ENCODE measurements at places on chromosomes 5 and 9. TPM values are rescaled to one million over a fixed set of nuclear protein-coding genes. Genes with fewer than 3 reads are reported as not detected.

DNA sequence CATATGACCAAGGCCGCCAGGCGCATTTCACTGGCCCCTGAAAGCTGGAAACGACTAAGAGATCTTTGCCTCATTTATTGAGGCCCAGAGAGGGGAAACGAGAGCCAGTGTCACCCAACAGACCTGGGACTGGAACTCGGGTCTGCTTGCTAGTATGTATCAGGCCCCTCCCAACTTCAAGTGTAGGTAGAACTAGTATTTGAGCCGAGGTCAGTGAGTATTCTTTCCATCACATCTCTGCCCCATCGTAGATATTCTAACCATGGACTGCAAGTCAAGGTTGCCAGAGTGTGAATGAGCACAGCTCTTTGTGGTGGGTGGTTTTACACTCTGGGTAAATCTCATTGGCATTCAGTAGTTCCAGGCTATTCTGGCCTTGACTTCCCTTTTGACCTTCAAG, 42.2 kb downstream of the GPR107 start:
- DNase-seq: no peak

GRCh38 chr9:5389109-5389732, 48.5 kb downstream of the PLGRKT start:
- DNase-seq: peak; percentile 6

The TSSK1B gene
- not detected for total RNA-seq

DNA sequence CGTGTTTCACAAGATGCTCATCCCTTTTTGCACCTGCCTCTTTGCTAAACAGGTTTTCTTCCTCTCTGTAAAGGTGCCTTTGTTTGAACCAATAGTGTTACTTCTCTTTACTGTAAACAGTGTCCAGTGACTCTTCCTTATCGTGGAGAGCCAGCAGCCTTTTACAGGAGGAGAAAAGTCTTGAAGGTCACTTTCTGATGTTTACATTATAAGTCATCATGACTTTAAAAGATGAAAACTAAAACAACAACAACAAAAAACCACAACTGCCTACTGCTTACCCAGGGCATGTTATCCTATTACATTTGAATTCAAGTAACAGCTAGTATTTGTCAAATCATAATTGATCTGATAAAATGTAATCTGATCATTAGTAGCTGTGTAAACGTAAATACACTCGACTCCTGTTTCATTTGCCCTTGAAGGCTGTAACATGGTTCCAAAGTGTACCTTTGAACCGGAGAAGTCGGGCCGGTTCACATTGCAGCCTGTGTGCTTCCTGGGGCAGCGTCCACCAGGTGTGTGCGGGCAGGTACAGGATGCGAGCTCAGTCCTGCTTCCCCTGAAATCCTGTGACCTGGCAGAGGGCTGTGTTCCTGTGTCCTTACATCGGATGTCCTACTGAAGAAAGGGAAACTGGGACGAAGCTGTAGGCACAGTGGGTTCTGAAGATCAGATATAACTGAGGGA, 118.1 kb downstream of the C9orf152 start:
- DNase-seq: no peak

- DNase-seq: no peak
Observed at GRCh38 chr9:78144663-78145377, 91.1 kb upstream of the CEP78 start.

DNA sequence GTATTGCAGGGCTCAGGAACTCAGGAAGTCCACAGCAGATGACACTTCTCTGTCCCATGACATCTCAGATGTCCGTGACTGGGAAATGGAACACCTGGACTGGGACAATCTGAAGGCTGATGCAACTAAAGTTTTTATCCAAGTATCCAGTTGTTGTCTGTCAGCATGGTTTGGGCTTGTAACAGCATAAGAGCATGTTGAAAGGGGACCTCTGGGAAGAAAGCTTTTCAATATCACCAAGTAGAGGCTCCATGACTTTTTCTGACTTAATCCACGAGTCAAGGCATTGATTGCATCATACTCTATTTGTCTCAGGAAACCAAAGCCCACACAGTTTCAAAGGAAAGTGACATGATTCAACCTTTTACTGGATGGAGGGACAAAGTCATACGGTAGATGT, 807.7 kb downstream of the MTRR start:
- no peak for DNase-seq

- DNase-seq: no peak
Observed at GRCh38 chr5:158970569-158971014, 129.1 kb downstream of the EBF1 start.

GRCh38 chr5:35087991-35088390, 40.2 kb upstream of the AGXT2 start:
- DNase-seq: no peak

- no peak for DNase-seq
Observed at GRCh38 chr9:101629636-101630035, 34.9 kb upstream of the PPP3R2 start.

The FAM81B gene
- total RNA-seq: not detected

The BICD2 gene
- 39.7 TPM for total RNA-seq

DNA sequence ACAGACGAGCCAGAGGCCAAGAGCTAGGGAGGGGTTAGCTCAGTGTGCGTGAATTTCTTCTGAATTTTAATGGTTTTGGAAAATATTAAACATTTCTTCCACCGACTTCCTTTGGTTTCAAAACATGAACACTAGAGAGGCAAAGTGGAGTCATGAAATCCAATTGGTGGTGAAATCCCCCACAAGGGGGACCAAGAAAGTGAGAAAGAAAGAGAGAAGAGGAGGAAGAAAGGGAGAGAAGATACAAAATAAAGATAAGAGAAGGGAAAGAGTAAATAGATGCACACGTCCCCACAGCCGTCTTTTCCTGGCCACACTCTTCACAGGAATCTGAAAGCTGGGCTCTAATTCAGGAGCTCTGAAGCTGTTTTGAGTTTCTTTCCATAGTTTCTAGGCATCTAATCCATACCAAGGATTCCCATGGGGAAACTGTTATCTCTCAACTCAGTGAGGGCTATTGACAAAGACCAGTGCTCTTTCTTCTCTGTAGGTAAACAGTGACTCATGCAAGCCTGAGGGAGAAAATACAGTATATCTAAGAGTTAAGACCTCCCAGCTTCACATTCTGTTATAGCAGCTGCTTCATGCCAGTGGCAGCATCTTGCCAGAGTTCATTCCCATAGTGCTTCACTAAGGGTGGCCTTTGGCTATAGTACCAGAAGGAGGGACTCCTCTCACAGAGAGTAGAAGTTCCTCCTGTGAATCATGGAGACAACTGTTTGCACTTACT, 115.8 kb upstream of the LIFR start:
- no peak for DNase-seq

DNA sequence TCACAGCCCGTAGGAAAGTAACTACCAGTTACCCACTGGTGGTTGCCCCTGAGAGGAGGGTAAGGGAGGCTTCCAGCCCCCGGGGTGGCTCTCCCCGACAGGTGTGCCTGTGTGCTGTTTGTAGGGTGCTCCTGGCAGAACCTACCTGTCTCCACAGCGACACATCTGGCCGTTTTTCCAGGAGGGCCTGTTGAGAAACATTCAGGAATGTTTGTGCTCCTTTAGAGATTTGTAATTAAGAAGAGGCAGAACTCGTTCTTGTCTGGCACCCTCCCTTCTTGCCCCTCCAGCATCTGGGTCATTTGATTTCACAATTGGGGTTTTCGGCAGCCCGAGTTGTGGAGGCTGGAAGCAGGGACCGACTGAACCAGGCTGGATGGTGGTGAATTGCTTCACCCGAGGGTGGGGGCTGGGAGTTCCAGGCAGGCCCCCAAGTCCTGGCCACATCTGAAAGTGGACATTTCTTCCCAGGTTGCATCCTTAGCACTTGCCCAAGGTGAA, 74.2 kb downstream of the WWC1 start:
- no peak for DNase-seq

- DNase-seq: no peak
Observed at GRCh38 chr9:116219686-116220085, 66.1 kb downstream of the PAPPA start.

GRCh38 chr9:78985084-78985738, 586.6 kb upstream of the TLE4 start:
- DNase-seq: no peak

GRCh38 chr5:58453306-58453705, 6.6 kb downstream of the PLK2 start:
- no peak for DNase-seq

DNA sequence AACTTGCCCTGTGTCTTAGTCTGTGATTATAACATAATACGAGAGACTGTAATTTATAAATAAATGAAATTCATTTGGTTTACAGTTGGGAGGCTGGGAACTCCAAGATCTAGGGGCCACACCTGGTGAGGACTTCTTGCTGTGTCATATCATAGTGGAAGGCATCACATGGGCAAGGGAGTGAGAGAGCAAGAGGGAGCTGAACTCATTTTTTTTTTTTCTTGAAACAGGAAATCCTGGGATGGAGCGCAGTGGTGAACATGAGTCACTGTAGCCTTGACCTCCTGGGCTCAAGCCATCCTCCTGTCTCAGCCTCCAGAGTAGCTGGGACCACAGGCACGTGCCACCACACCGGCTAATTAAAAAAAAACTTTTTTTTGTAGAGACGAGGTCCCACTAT, 7.2 kb downstream of the MLANA start:
- DNase-seq: no peak

- no peak for DNase-seq
Observed at GRCh38 chr5:132260714-132261551, 3.4 kb downstream of the PDLIM4 start.

DNA sequence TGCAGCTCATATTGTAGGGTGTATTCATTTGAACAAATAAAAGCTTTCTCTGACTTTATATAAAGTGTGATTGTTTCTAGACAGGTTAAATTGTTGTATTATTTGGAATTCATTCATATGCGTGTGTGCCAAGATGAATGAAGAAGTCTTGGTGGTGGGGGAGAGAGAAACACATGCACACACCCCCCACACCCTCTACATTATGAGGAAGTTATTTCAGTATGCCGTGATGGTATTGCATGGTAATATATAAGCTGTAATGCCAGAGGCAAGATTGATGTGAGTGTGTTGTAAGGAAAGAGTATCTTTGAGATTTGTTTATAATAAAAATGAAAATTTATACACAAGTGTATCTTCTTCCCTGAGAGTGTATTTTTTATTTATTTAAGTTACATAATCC, 71.0 kb downstream of the IPO11 start:
- no peak for DNase-seq

The PKD2L2 gene
- total RNA-seq: 0.78 TPM

- no peak for DNase-seq
Observed at GRCh38 chr5:134041570-134042411, 37.0 kb upstream of the VDAC1 start.

DNA sequence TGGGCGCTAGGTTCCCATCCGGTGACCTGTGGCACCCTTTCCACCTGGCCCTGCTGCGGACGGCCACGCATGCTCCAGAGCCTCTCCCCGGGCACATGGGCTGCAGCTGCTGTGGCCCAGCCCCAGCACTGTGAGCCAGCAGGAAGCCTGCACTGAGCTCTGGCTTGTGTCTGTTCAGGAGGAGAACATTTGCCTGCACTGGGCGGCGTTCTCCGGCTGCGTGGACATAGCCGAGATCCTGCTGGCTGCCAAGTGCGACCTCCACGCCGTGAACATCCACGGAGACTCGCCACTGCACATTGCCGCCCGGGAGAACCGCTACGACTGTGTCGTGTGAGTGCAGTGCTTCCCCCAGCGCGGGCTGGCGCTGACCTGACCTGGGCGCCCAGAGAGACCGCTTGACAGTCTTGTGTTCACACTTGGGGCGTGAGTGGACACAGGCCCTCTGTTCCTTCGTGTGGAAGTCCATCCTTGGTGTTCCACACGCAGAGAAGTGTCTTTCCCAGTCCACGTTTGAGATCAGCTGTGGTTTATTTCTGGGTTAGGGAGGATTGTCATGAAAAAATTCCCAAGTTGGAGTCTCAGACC, 66.2 kb upstream of the CACNA1B start:
- DNase-seq: no peak

GRCh38 chr9:86340356-86341006, 13.7 kb downstream of the TUT7 start:
- DNase-seq: no peak

- no peak for DNase-seq
Observed at GRCh38 chr5:115460472-115460871, 84.1 kb downstream of the FEM1C start.

The SEMA5A gene
- not detected for total RNA-seq
